Nasal cavity respiratory epithelium epithelial cell of viscerocranial mucosa (primary cell): ENCODE measurements at places on chromosomes 1 and 21. TPM values are rescaled to one million over a fixed set of nuclear protein-coding genes. Genes with fewer than 3 reads are reported as not detected.

TSPAN2 gene
- total RNA-seq = 2.6 TPM in 1 of 2 replicates, not detected in the other

STYXL2 gene
- total RNA-seq = not detected in 2 replicates

OR2T29 gene
- not detected in 2 replicates for total RNA-seq

PLA2G2A gene
- total RNA-seq = not detected in 2 replicates

SPOCD1 gene
- 8.5 and 26.3 TPM in 2 replicates for total RNA-seq

CA14 gene
- total RNA-seq = not detected in 2 replicates

EPHX1 gene
- 6.5 and 40.4 TPM in 2 replicates for total RNA-seq

CAMK2N1 gene
- total RNA-seq = 6.9 and 7.2 TPM in 2 replicates

NES gene
- total RNA-seq = under 0.01 and 0.14 TPM in 2 replicates

TNNT2 gene
- total RNA-seq = 0.68 and 1.3 TPM in 2 replicates

VTCN1 gene
- under 0.01 and 12.9 TPM in 2 replicates for total RNA-seq

OSCP1 gene
- 4.8 and 6.2 TPM in 2 replicates for total RNA-seq

C4BPA gene
- not detected in 2 replicates for total RNA-seq

TCHHL1 gene
- total RNA-seq = not detected in 2 replicates

TFB2M gene
- 23.4 and 26.7 TPM in 2 replicates for total RNA-seq

WDR64 gene
- not detected in 2 replicates for total RNA-seq

BRDT gene
- total RNA-seq = not detected in 2 replicates

MYCL gene
- total RNA-seq = 10.3 and 16.5 TPM in 2 replicates

RGS1 gene
- not detected in 2 replicates for total RNA-seq

PPFIA4 gene
- total RNA-seq = 0.34 and 3.1 TPM in 2 replicates

IVL gene
- total RNA-seq = 18.8 and 30.8 TPM in 2 replicates

KRTAP12-2 gene
- total RNA-seq = not detected in 2 replicates

PAPPA2 gene
- total RNA-seq = 2.4 and 5.5 TPM in 2 replicates

TTC22 gene
- total RNA-seq = 6.8 and 27.6 TPM in 2 replicates

AP4B1 gene
- 4.1 and 9.0 TPM in 2 replicates for total RNA-seq

C1orf167 gene
- 0.07 TPM in 1 of 2 replicates, not detected in the other for total RNA-seq

GPR37L1 gene
- not detected in 2 replicates for total RNA-seq

CTSE gene
- not detected in 2 replicates for total RNA-seq

ANKRD34A gene
- total RNA-seq = under 0.01 and 0.21 TPM in 2 replicates

GPR25 gene
- not detected in 2 replicates for total RNA-seq

LRRN2 gene
- not detected in 2 replicates for total RNA-seq

POU2F1 gene
- 5.1 and 6.6 TPM in 2 replicates for total RNA-seq

TSPEAR gene
- not detected in 2 replicates for total RNA-seq

CPLANE2 gene
- total RNA-seq = 11.4 and 13.3 TPM in 2 replicates

TMEM183A gene
- total RNA-seq = 98.4 and 102 TPM in 2 replicates

KLF17 gene
- total RNA-seq = not detected in 2 replicates

FAM110D gene
- not detected in 2 replicates for total RNA-seq

TMEM269 gene
- total RNA-seq = 0.07 and 0.34 TPM in 2 replicates

AMY2B gene
- total RNA-seq = 2.1 and 2.7 TPM in 2 replicates

OLIG1 gene
- total RNA-seq = not detected in 2 replicates

NPHS2 gene
- total RNA-seq = not detected in 2 replicates

RXRG gene
- total RNA-seq = not detected in 2 replicates

PKLR gene
- under 0.01 TPM in 1 of 2 replicates, not detected in the other for total RNA-seq

GBP6 gene
- total RNA-seq = 29.4 and 82.7 TPM in 2 replicates

SLAMF7 gene
- 2.4 and 4.6 TPM in 2 replicates for total RNA-seq

AMY1B gene
- not detected in 2 replicates for total RNA-seq

CGN gene
- 1.7 and 5.8 TPM in 2 replicates for total RNA-seq

TMEM52 gene
- total RNA-seq = 1.4 and 2.9 TPM in 2 replicates

KRTAP19-1 gene
- not detected in 2 replicates for total RNA-seq

SNAPIN gene
- 42.1 and 66.6 TPM in 2 replicates for total RNA-seq

TNFRSF9 gene
- 0.64 and 2.7 TPM in 2 replicates for total RNA-seq

LCE2A gene
- not detected in 2 replicates for total RNA-seq

FCER1G gene
- 0.34 TPM in 1 of 2 replicates, not detected in the other for total RNA-seq

ANKRD35 gene
- total RNA-seq = 0.68 and 3.8 TPM in 2 replicates
